ENCODE measurements at places on chromosomes 11 and 22. TPM values are rescaled to one million over a fixed set of nuclear protein-coding genes. Genes with fewer than 3 reads are reported as not detected.

- DNase-seq = no peak
Observed at GRCh38 chr11:102470251-102470650, 17.7 kb upstream of the TMEM123 start.

- DNase-seq = no peak
Observed at GRCh38 chr22:50456026-50456425, 18.8 kb downstream of the SBF1 start.

ARHGAP20 gene
- 0.09 TPM for total RNA-seq

ETS1 gene
- 405 TPM for total RNA-seq

SPECC1L gene
- total RNA-seq = 52.1 TPM

GRCh38 chr11:22634897-22635629 lies 9.4 kb upstream of the FANCF start:
- no peak for DNase-seq

OR51B2 gene
- total RNA-seq = not detected

RAC2 gene
- 452 TPM for total RNA-seq

- no peak for DNase-seq
Observed at GRCh38 chr11:95230810-95231126, 234 bp downstream of the SESN3 start.

DNA sequence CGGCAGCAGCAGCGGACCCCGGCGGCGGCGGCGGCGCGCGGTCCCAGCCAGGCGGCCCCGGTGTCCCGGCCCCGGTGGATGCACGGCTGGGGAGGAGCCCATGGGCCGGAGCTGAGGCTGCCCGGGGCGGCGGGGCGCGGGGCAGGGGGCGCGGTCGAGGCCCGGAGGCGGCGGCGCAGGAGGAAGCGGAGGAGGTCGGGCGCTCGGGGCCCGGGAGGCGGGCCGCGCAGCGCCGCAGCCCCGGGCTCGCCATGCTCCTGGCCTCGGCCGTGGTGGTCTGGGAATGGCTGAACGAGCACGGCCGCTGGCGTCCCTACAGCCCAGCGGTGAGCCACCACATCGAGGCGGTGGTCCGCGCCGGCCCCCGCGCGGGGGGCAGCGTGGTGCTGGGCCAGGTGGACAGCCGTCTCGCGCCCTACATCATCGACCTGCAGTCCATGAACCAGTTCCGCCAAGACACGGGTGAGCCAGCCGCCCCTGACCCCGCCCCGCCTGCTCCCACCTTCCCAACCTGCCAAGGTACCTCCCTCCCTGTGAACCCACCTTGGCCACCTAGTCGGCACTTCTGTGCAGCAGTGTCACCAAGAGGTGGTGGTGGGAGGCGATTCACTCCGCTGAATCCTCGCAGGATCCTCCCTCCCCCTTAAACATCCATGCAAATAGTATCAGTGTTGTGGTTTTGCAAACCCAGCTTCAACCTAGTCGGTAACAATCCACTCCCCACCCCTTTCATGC lies 580 bp downstream of the DTX4 start:
- no peak for DNase-seq

LMNTD2 gene
- total RNA-seq = 2.4 TPM

GRCh38 chr22:38699784-38700183 lies 959 bp downstream of the JOSD1 start:
- DNase-seq = no peak

GRCh38 chr22:42275970-42276369 lies 5.5 kb upstream of the TCF20 start:
- no peak for DNase-seq

LSP1 gene
- total RNA-seq = 230 TPM

MPPED2 gene
- not detected for total RNA-seq

- no peak for DNase-seq
Observed at GRCh38 chr11:1770061-1770460, 6.3 kb upstream of the CTSD start.

- no peak for DNase-seq
Observed at GRCh38 chr22:48826546-48826945, 1001.1 kb downstream of the BRD1 start.

GRCh38 chr11:12674571-12674935 lies 332 bp downstream of the TEAD1 start:
- DNase-seq = no peak
